ENCODE measurements at places on chromosomes 3 and 15.

DNA sequence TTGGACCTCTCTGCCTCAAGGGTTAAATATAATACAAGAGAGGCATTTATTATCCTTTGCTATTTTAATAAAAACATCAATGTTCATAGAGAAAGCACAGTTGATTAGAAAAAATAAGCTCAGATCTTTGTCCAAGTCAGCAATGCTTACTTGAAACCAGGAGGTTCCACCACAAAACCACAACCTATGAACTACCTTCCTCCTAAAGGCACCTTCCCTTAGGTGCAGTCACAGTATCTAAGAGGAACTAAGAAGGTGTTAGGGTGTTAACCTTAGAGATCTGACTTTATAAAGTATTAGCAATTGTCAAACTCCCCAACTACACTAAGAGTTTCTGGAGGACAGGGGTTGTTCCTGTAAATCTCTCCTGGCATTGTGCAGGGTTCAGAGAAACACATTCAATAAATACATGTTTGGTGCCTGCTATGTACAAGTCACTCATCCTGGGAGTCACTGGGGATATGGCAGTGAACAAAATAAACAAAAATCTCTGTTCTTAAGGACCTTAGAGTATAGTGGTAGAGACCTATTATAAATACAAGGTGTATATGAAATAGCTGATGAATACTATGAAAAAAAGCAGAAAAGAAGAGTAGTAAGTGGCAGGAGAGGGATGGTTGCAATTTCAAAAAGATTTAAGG, 208.6 kb downstream of the NFKBIZ start:
- DNase-seq: no peak

DNA sequence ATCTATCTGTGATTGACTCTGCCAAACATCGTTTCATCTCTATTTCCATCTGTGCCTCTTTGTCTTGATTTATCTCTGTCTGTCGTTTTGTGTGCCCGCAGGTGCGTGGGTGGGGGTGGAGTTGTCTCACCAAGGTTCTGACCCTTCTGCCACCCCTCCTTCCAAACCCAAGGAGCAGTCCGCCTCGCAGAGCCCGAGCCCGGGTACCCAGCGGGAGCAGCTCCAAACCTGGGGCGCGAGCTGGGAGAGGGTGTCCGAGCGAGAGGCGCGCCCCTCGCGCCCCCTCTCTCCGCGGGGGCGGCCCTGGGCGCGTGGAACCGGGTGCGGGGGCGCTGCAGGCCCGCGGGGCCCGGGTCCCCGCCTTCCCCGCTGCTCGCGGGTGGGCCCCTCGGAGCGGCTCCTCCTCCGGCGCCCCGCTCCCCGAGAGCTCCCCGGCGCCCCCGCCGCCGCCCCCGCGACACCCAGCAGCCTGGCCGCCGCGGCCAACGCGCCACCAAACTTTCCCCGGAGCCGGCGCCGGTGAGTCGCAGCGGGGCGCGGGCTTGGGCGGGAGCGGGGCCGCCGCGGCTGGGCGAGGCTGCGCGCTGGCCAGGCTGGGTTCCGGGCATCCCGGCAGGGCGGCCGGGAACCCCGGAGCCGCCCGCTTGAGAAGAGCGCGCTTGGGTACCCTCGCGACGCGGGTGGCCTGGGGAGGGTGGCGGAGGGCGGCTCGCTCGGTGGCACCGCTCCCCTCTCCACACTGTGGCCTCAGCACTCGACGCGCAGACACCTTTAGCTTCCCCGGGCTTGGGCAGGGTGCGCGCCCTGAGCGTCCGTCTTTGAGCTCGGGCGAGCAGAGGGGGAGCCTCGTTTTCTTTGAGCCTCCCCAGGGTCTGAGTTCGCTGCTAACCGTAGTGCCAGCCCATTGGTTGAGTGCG, at the start of gene HRH1:
Gene HRH1, plus strand, starts transcription at position 458 of the 917 bp plus-strand sequence. CDS start 104,545 bp downstream, outside the sequence.
- DNase-seq: no peak

GRCh38 chr15:90456236-90456635, 68.2 kb downstream of the IQGAP1 start:
- DNase-seq: no peak

GRCh38 chr3:44557074-44557473, 2.1 kb downstream of the ZKSCAN7 start:
- DNase-seq: no peak

- peak; percentile 91 for DNase-seq
Observed at GRCh38 chr3:115804713-115805119, 181.4 kb downstream of the GAP43 start.

- DNase-seq: no peak
Observed at GRCh38 chr3:122934251-122934650, 93.3 kb downstream of the SEMA5B start.

- DNase-seq: no peak
Observed at GRCh38 chr3:18900994-18901393, 247.3 kb upstream of the KCNH8 start.

DNA sequence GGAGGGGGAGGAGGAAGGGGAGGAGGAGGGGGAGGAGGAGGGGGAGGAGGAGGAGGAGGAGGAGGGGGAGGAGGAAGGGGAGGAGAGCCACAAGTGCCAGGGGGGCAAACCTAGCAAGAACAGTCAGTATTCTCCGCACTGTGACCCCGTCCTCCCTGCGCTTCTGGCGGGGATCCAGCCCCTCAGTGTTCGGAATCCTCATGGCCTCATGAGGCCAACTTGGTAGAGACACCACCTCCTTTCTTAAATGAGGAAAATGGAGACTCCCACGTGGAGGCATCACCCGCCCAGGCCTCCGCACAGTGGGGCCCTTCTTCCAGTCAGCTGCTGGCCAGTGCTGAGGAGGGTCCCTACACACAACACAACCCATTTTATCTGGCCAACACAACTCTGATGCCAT, 163.4 kb downstream of the XXYLT1 start:
- no peak for DNase-seq

- DNase-seq: no peak
Observed at GRCh38 chr3:127565711-127566110, 24.8 kb downstream of the TPRA1 start.

DNA sequence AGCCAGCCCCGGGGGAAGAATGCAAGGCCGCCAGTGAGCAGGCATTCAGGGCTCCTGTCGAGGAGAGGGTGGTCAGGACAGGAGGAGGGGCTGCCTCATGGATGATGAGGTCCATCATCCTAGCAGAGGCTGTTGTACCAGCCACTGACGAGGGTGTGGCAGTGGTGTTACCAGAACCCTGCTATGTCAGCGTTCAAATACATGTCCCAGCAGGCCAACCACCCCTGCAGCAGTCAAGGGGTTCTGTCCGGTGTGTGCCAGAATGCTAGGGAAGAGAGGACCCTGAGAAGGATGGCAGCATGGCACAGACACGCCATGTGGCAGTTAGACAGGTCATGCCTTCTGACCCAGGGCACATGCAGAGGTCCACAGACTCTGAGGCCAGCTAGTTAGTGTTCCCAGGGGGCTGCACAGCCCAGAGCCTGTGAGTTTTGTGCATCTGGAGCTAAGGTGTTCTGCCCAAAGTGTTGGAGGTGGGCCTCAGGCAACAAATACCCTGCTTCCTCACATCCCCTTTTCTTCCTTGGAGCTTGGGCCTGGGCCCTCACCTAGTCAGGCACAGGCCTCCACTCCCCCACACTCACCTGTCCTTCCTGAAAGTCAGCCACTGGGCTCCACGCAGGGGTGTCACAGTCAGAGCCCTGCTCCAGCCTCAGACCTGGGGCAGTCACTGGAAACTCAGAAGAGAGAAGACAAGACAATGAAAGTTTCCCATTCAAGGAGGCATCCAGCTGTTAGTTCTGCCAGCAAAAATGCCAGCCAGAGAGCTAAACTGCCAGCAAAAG, 7.8 kb downstream of the PAK6 start:
- no peak for DNase-seq

GRCh38 chr15:91924183-91924582, 70.7 kb downstream of the SLCO3A1 start:
- DNase-seq: no peak

DNA sequence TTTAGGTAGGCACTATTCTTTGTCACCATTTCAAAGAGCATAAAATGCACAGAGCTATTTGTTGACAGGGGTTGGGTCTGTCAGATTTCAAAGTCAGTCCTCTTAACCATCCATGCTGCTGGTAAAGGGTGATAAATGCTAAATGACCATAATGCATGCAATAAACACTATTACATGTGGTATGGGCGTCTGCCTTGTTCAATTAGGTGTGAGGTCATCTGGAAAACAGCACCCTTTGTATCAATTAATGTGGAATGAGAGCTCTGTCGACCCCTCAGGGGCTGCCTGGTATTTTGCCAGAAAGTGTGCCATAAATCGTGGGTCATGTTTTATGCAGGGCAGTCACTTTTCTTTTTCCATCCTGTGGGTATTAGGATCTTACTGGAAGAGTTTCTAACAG, 235.6 kb downstream of the SV2B start:
- no peak for DNase-seq

- DNase-seq: no peak
Observed at GRCh38 chr3:149167898-149168297, 38.5 kb downstream of the HPS3 start.

GRCh38 chr3:2851361-2851760, 258.8 kb downstream of the IL5RA start:
- DNase-seq: no peak

DNA sequence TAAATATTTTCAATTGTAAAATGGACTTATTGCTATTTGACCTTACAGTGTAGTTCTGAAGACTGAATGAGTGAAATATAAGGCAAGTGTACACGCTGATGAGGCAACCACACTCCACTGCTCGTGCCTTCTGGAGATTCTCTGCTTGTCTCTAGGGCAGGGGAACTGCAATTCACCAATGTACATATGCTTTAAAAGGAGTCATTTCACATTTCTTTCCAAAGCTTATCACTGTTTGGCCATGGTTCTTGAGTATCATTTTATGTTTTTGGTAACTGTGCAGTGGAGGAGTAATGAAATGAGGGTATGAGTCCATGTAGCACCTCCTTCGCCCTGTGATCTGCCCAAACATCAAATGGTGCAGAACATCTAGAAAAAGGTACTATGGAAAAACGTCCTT, 43.7 kb downstream of the CCR4 start:
- no peak for DNase-seq

DNA sequence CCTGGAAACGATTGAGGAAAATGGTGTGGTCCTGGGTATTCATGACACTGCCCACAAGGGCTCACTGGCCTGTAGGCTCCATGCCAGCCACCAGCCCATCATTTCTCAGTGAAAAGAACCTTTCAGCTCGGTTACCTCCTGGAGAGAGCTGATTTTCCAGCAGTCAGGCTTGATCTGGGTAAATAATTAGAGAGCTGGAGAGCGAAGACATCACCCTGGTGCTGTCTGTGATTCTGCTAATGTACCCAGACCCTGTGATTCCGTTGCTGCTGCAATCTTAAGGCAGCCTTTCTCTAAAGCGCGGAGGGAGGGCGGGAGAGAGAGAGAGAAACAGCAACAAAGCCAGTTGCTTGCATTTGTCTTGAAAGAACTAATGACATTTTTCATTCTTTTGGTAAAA, 221.9 kb upstream of the TOPAZ1 start:
- no peak for DNase-seq

GRCh38 chr3:194265505-194265892, 85.6 kb downstream of the CPN2 start:
- DNase-seq: peak; percentile 95

DNA sequence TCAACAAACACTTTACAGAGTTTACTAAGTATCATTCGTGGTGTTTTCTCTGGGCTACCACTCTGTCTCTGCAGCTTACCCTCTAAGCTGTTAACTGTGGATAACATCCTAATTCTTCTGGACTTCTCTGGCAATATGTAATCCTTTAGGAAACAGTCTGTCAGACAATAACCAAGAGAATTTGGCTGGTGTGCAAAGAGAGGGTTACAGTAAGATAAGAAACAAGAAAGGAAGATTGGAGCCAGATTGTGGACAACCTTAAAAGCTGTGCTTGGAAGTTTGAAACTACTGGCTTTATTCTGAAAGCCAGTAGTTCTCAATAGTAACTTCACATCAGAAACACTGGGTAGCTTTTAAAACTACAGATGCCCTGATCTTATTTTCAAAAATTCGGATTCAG, 778 bp downstream of the ARL6 start:
- peak; percentile 0 for DNase-seq

- peak; percentile 56 for DNase-seq
Observed at GRCh38 chr15:48433226-48433886, 102.1 kb downstream of the DUT start.

DNA sequence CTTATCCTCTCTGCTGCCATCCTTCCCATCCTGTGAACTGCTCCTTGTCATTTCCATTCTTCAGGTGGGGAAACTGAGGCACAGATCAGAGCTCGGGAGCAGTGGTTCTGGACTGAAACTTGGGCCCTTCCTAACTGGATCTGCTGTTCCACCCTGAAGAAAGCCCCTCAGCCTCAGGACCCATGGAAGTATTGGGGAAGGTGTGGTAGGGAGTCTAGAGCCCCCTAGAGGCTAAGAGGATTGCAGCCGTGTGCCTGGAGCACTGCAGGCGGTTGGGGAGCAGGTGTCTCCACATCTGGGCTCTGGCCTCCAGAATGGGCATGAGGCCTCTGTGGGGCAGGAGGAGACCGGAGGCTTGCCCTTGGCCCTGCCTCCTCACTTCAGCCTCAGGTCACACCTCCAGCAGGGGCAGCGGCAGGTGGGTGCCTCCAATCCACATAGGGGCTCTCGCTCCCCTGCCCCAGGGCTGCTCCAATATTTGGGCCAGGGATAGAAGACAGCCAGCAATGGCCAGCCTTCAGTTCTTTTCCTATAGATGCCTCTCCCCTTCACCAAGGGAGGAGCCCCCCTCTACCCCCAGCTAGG, 28.1 kb downstream of the DNAJB8 start:
- no peak for DNase-seq

DNA sequence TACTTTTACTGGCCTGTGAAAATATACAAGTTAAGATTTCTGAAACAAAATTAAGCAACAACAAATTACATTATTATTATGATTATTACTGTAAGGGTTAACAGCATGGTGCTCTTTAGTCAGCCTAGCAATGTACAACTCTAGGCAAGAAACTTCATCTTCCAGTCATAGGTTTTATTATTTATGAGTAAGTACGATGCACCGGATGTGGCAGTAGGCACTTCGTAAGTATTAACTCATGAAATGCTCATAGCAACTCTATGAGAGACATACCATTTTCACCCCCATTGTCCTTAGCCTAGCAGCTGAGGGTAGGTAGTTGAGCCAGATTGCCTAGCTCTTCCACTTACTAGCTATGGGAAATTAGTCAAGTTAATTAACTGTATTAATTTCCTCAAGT, 68.0 kb upstream of the PTPRG start:
- DNase-seq: no peak

GRCh38 chr15:78210349-78210717, 24.0 kb downstream of the ACSBG1 start:
- DNase-seq: no peak

GRCh38 chr3:107453504-107453903, 69.3 kb upstream of the BBX start:
- no peak for DNase-seq

DNA sequence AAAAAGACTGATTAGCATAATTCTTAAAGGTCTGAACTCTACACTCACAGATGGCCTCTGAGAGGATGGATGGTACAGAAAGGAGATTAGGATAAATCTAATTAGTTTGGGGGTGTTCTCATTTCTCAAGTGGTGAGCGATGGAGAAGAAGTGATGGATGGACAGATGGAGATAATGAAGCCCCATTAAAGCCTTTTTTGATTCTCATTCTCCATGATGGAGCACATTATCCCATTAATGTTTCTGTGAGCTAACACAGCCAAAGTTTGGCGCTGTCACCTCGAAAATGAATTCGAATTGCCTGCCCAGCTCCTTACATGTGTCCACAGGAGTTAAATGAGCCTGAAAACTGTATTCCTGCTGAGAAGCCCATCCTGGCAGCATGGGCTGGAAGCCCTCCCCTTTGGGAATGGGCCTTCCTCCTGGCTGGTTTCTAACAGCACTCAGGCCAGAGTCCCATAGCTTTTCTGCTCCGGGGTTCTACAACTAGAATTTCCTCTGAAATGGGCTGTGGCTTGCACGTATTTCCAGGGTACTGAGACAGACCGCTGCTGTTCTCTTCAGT, 726.0 kb upstream of the CFAP20DC start:
- no peak for DNase-seq

GRCh38 chr3:172595664-172596393, 72.6 kb upstream of the TNFSF10 start:
- peak; percentile 64 for DNase-seq

Data from AG10803 (cell line).